EH (cell line): ENCODE measurements at places on chromosomes 4 and X.

DNA sequence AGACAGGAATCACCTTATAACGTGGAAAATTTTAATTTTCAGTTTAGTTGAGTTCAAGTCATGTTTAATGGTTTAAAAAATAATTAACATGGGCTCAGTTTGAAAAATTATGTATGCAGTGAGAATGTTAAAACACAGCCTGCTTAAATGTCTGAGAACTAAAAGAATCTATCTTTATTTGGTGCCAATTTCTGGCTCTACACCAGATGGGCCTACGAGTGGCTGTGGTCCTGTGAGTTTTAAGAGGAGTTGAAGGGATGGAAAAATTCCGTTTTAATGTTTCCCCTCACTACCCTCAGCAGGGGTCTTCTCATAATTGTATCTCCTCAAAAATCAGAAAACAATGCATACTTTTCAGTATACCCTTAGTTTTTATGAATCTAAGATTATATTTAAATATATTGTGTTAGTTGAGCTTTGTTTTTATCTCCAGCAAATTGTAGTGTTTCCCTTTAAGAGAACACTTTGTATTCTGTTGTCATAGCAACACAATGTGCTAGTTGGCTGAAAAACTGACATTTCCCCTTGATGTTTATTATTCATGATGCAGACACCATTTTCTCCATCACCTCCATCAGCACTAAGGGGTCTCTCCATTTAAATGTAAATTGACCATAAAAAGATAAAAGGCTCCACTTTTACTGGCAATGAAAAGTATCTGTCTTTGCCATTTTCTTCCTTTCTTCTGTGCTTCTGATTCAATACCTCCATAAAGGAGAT lies 393.5 kb upstream of the GRIA3 start:
- no peak for DNase-seq

GRCh38 chr4:112818594-112818965 lies 181.6 kb downstream of the LARP7 start:
- DNase-seq = peak; percentile 1

- peak; percentile 3 for DNase-seq
Measured at GRCh38 chrX:118679290-118679689, 48.1 kb upstream of the IL13RA1 start.

DNA sequence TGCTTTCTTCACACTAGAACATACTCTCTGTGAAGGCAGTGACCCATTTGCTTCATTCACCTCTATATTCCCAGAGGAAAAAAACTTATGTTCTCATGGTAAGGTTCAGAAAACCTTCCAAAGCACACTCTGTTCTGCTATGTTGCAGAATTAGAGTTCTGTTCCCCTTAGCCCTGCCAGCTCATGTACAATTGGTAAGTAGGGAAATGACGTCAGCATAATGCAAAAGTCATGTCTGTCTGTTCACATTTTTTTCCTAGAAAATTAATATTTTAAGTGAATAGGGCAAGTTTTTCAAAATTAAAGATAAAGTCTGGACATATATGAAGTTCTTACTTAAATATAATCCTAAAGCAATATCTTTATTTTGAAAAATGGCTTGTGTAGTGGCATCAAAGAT lies 443.6 kb downstream of the GALNTL6 start:
- DNase-seq = no peak

- no peak for DNase-seq
Measured at GRCh38 chr4:150751648-150752047, 169.7 kb downstream of the MAB21L2 start.

DNA sequence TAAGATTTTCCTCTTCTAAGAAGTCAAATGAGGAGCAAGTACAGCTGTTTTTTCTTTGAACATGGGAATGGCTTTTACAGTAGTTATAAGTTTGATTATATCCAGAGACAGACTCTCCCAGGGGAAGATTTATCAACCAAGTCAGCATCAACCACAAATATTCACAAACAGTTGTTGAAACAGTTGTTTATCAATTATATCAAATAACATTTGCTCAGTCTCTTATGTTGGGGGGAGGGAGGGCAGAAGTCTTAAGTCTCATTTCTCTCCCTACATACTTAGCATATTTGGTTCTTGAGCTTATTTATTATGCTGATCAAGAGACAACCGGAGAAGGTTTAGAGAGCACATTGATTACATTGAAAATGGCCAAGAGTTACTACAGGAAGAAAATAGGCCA lies 110.1 kb downstream of the FBXO8 start:
- DNase-seq = no peak

GRCh38 chr4:175459571-175459970 lies 352.5 kb downstream of the GPM6A start:
- no peak for DNase-seq

DNA sequence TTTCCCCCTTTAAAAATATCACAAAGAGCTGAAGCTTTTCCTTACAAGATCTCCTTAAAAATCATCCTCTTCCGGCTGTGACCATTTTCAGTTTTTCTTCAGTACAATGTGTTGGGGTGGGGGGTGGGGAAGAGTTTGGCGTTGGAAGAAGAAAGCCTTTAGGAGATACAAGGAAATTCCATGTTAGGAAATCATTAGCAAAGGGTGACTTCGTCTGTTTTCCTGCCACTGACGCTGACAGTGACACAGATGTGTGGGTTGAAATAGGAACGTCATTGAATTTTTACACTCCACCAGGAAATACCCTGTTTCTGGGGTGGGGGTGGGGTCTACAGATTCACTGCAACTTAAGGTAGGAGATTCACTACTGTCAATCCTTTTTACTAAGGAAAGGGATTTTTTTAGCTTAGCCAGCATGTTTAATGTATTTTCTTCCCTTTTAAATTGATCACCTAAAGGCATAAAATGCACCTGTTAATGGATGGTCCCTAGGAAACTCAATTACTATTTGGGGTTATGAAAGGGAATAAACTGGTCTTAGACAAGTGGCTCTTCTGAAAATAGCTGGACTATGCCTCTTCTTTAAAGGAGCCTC lies 3.9 kb downstream of the MAMLD1 start:
- peak; percentile 84 for DNase-seq

DNA sequence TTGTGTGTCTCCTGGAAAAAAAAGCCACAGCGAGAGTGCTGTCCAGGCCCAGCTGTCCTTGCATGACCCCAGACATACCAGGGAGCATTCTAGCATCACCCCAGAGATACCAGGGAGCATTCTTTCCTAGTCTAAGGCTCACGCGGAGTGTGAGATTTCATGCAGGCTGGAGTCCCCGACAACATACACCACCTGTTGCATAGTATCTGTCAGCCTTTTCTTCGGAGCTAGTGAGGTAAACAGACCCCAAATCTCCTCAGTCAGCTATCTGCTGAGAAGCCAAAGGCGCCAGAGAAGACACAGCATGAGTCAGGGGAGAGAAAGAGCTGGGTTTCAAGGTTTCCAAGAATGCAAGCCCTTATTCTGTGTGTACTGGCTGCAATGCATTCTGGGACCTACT lies 23.1 kb upstream of the ZXDA start:
- DNase-seq = no peak

- peak; percentile 73 for DNase-seq
Measured at GRCh38 chrX:53682885-53683555, 3.5 kb downstream of the HUWE1 start.

GRCh38 chr4:95549246-95550114 lies 707 bp upstream of the UNC5C start:
- peak; percentile 3 for DNase-seq

- DNase-seq = no peak
Measured at GRCh38 chrX:5341902-5342301, 886.8 kb downstream of the NLGN4X start.

DNA sequence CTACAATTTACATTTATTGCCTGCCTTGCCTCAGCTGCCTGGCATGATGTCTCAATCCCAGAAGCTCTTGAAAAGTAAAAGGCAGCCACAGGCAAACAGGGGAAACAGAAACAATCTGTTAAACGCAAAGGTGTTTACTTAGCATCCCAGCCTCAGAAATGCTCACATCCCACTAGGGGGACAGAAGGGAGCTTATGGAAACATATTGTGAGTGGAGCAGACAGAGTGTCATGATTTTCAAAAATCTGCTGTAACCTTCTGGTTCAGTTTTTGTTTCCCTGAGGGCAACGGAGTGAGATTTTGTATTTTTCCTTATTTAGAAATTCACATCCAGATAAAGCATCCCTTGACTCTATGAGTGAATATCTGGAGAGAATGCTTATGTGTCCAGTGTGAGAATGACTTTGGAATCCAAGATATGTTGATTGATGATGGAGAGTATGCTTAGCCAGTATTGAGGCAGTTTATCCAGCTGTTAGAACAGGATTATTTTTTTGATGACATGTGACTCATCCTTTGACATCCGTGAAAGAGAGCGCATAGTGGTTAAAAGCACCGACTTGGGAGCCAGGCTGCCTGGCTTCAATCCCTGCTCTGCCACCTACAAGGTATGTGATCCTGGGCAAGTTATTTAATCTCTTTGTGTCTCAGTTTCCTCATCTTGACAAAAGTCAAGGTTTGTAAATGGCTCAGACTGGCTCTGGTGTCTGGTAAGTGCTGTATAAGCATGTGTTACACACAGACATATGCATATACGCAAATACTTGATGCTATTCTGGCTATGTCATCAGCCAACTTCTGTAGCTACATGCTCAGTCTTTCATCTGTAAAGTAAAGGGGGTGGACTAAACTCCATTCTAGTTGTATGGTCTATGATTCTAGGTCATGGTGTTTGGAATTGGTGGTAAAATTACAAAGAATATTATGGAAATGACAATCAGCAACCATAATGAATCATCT lies 381.2 kb downstream of the RAPGEF2 start:
- no peak for DNase-seq

GRCh38 chr4:52606726-52607125 lies 52.4 kb downstream of the USP46 start:
- DNase-seq = peak; percentile 41

- no peak for DNase-seq
Measured at GRCh38 chr4:92012899-92013867, 290.6 kb upstream of the GRID2 start.
